ENCODE measurements at places on chromosomes 1 and 21.

DNA sequence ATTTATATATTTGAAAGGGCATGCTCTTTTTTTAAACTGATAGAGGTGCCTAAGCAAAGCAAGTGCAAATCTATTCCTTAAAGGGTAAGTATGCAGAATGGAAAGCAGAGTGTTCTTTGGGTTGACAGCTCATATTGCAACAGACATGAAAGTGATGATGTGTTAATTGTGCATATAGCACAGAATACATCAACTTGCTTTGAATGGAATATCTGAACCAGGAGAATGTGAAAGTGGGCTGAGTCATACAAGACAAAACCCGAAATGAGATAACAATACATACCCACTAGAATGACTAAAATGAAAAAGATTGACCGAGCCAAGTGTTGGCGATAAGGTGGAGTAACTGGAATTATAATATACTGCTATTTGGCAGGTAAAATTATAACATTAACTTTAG lies 4.3 kb downstream of the CR1 start:
- DNase-seq: no peak

DNA sequence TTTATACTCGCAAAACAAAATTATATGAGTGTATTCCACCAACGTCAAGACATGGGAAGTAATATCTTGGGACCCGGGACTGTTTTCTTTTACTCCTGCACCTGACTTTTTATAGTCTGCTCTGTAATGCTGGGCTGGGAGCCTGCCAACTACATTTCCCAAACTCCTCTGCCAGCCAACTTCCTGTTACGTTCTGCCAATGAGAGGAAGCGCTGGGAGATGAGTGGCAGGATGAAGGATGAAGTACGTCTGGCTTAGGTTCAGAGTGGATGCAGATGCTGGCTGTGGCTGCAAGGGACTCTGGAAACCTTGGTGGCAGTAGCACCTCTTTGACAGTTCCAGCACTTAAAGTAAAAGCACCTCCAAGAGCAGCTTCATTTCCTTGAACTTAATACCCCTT lies 59.6 kb downstream of the USP24 start:
- no peak for DNase-seq

- DNase-seq: peak; percentile 15
Observed at GRCh38 chr1:212950243-212951125, at the start of gene VASH2. TSS of gene VASH2 (plus strand) at chr1:212950541. CDS start at chr1:212951543, 1,002 bp downstream.

GRCh38 chr1:69747207-69747606 lies 179.5 kb downstream of the LRRC7 start:
- no peak for DNase-seq

DNA sequence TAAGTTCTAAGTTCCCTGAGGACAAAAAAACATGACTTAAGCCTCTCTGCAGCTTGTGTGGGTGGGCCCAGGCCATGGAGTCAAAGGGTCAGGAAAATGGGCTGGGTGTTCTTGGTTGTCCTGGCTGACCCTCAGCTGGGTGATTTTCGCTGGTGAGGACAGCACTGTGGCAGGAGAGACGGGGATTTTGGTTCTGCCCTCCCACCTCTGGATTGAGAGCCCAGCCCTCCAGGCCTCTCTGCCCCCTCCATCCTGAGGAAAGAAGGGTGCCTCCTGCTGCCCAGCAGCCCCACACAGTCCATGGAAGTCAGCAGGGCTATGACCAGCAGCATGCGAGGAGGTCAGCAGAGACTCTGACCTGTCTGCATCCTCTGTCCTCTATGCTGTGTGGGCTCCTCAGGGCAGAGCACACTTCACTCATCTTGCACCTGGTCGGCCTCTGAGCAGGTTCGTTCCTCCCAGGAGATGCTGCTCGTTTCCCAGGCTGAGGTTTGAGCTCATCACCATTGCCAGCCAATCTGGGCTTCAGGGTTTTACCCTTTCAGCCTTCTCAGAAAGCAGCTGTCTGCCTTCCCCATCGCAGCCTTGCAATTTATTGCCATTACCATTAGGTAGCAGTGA lies 26.5 kb downstream of the PHGDH start:
- DNase-seq: no peak

GRCh38 chr1:212039622-212040021 lies 4.1 kb downstream of the DTL start:
- no peak for DNase-seq

- no peak for DNase-seq
Observed at GRCh38 chr1:225565847-225566246, 87.1 kb downstream of the ENAH start.

DNA sequence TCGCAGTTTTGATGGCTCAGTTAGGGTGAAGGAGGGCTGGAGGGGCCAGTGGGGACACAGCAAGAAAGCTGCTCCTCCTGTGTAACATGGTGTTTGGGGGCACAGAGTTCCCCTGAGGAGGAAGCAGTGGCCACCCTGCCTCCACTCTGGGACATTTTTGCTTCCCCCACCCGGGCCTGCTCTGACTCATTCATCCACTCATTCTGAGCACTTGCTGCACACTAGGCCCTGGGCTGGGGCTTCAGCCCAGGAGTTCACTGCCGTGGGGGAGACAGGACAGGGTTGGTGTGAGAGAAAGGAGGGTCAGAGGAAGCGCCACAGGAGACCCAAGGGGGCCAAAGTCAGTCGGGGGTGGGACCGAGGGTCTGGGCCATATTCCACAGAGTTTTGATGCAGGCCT lies 41.4 kb upstream of the ACOT11 start:
- DNase-seq: no peak

DNA sequence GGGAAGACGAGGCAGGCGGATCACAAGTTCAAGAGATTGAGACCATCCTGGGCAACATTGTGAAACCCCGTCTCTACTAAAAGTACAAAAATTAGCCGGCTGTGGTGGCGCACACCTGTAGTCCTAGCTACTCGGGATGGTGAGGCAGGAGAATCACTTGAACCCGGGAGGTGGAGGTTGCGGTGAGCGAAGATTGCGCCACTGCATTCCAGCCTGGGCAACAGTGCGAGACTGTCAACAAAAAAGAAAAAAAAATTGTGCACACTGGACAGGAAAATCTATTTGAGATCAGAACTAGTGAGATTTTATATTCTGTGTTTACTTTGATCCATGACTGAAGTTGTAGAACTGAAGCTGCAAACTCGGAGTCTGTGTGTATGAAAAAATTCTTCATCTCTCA lies 40.2 kb downstream of the SNRPE start:
- no peak for DNase-seq

GRCh38 chr1:150056407-150056806 lies 11.2 kb upstream of the VPS45 start:
- no peak for DNase-seq

GRCh38 chr1:41449326-41449921 lies 35.1 kb downstream of the EDN2 start:
- DNase-seq: no peak

DNA sequence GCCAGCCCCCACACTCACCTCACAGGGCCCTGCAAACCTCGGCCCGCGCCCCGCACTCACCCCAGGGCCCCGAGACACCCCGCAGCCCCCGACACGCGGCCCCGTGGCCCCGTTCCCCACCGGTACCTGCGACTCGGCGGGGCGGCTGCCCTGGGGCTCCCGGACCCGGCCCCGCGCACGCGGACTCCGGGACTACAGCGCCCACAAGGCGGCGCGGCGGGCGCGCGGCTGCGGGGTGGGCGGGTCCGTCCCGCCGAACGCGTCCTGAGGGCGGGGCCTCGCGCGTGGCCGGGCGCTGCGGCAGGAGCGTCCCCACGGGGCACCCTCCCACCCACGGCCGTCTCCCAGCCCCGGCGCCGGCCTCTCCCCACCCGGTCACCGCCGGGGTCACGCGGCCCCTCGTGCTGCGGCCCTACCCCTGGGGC lies at the start of gene SLC19A1:
TSS of gene SLC19A1 (minus strand) at position 199 of the 425 bp plus-strand sequence. CDS start 4,481 bp downstream, outside the sequence.
- DNase-seq: peak; percentile 57

- DNase-seq: no peak
Observed at GRCh38 chr1:234602334-234603220, 7.4 kb downstream of the IRF2BP2 start.

DNA sequence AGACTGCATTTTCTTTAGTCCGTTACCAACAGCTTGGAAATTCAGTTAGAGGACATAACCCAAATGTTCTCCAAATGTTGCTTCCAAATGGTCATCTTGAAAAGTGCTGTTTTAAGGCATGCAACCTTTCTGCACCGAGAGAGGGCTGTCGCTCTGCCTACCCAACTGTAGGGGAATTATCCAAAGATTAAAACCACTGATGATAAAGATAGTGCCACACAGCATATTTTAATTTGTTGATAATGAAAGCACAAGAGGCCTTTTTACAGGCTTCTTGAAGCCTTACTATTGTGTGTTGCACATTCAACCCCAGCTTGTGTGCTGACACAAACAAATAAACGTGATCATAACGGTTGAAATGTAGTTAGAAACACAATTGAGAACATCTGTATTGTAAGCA lies 121.5 kb downstream of the LMO4 start:
- no peak for DNase-seq

DNA sequence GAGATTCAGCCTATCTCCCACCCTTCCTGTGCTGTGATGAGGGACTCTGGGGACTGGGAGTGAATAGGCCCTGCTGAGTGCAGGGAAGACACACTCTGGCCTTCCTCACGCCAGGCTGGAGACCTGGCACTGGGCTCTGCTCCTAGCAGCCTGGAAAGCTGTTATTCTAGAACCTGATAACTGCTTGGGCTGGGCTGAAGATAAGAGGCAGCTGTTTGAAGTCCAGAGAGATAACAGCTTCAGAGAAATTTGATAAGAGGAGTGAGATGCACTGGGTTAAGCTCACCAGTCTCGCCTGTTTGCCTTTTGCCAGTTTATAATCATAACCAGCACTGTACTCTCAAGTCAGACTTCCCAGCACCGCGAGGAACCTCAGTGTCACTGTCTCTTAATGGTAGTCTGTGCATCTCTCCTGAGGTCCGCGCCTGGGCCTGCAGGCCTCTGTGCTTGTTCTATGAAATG lies 46.6 kb upstream of the GPR37L1 start:
- DNase-seq: no peak

GRCh38 chr21:34800797-34801518 lies 132.2 kb downstream of the CLIC6 start:
- DNase-seq: no peak

GRCh38 chr1:77605246-77606026 lies 77.0 kb downstream of the ZZZ3 start:
- DNase-seq: no peak

DNA sequence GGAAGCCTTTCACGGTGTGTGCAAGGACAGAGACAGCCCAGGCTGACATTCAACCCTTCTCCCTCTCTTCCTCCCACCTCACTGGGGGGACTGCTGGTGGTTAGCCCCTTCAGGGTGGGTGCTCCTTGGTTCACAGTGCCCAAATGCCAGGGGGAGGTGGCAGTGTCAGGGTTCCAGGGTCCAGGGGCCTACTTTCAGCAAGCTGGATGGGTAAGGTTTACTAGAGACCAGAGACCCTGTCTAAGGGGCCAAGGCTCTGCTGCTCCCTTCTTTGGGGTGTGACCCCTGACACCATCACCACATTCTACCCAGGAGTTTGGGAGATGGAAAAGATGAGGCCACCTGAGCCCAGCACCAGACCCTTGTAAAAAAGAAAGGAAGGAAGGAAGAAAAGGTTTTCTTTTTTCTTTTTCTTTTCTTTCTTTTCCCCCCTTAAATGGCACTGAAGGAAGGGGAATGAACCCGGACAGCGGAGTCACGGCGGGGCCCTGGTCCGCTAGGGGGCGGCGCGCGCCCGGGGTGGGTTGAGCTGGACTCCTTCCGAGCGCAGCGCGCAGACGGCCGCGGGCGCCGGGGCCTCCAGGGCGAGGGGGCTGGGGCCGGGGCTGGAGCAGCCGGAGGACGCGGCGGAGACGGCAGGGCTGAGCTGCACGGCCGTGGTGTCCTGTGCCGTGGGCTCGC lies 18.8 kb downstream of the KNCN start:
- DNase-seq: peak; percentile 48

DNA sequence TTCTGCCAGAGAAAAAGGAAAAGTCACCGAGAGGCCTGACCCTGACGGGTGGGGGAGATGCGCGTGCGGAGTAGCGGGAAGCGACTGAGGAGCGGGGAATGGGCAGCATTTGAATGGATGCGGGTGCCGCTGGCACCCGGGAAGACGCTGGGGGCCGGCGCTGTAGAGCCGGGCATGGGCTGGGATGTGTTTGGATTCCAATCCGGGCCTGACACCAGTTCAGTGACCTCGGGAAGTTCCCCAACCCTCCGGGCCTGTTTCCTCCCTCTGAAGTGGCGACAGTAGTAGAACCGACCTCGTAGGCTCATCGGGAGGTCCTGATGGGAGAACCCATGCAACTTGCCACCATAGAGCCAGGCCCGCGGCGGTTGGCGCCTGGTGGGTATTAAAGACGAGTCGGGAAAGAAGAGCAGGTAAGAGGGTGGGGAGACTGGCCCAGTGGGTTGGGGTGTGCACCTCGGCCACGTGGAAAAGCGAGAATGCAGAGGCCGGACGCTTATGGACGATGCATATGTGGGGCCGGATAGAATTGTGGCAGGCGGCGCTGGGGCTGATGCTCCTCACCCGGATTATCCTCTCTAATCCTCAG lies 642 bp upstream of the SLC16A1 start:
- DNase-seq: peak; percentile 7

DNA sequence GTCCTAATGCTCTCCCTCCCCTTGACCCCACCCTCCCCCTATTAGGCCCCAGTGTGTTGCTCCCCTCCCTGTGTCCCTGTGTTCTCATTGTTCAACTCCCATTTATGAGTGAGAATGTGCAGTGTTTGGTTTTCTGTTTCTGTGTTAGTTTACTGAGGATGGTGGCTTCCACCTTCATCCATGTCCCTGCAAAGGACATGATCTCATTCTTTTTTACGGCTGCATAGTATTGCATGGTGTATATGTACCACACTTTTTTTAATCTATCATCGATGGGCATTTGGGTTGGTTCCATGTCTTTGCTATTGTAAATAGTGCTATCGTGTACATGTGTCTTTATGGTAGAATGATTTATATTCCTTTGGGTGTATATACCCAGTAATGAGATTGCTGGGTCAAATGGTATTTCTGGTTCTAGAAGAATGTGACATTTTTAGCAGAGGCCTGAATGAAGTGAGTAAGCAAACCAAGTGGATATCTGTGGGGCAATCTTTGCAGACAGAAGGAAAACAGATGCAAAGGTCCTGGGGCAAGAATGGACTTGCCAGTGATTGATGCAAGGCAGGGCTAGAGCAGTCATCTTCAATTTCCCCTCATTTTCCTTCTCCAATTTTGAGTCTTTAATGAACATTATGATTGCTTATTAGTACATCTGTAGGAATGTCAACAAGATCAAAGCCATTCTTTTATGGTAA lies 50.2 kb downstream of the UBE4B start:
- no peak for DNase-seq

DNA sequence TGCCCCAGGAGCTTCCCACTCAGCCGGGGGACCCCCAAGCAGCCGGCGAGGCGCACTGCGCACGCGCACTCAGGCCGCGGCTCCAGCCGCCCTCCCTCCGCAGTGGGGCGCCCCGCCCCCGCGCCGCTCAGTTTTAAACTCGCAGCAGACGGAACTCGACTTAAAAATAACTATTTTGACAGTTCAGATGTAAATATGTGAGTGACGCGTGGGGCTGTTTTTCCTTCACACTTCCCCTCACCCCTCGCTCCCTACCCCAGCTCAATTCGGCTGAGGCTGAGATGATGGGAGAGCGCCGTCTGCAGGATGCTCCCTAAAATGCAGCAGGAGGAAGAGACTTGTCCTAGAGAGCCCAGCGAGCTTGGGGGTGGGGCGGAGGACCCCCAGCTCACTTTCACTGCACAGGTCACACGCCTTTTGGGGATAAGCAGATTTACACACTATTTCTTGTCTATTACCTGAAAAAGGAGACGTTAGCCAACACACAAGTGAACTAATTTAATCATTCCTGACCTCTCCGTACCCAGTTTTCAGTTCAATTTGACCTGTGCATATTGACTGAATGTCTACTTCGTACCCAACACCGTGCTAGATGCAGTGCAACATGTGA lies 8.9 kb upstream of the LEMD1 start:
- DNase-seq: peak; percentile 26
